ENCODE measurements at places on chromosomes 4 and X.

GRCh38 chrX:26295425-26295824, 79.5 kb downstream of the MAGEB5 start:
- no peak for DNase-seq

GRCh38 chr4:54165438-54165837, 63.7 kb upstream of the PDGFRA start:
- no peak for DNase-seq

GRCh38 chr4:19739101-19739651, 512.5 kb upstream of the SLIT2 start:
- no peak for DNase-seq

DNA sequence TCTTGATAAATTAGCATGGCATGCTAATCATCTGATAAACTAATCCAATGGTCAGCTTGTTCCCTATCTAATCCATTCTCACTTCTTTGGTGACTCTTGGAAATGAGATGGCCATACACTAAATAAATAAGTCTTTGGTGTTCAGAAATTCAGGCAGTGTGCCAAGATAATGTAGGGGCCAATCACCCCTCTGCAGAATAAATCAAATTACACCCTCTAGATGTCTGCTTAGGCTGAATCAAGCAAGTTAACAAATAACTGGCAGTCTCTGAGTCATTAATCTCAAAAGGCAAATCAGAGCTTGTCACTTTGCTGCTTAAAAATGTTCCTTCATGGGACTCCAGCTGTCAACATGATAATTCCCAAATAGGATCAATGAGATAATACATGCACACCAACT, 97.4 kb downstream of the NLGN4X start:
- no peak for DNase-seq

DNA sequence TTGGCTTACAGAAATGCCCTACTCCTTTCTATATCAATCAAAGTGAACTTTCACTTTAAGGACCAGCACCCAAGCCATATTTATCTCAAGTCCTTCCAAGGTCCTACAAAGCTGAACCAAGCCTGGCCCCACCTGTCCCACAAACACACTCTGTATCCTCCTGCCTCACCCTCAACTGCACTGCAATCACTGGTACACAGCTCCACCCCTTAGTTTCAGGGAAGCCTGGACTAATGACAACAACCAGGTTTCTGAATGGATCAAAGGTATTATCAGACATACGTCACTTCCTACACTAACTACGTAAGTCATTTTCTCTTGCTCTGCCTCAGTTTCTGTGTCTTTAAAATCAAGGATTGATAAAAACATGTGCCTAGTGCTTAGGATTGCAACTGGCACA, 205.6 kb upstream of the HS3ST1 start:
- DNase-seq: no peak
